ENCODE measurements at places on chromosomes 2 and 18. TPM values are rescaled to one million over a fixed set of nuclear protein-coding genes. Genes with fewer than 3 reads are reported as not detected.

NT5DC4 gene
- total RNA-seq, result not detected

SMAD7 gene
- 12.3 TPM for total RNA-seq

MAT2A gene
- total RNA-seq, result 348 TPM

METTL4 gene
- 15.0 TPM for total RNA-seq

FRZB gene
- total RNA-seq, result 0.20 TPM

NYAP2 gene
- not detected for total RNA-seq

OTX1 gene
- 1.4 TPM for total RNA-seq

CHN1 gene
- 6.0 TPM for total RNA-seq

IL36B gene
- total RNA-seq, result not detected

CHMP1B gene
- 39.7 TPM for total RNA-seq

DOK6 gene
- not detected for total RNA-seq

DIPK1C gene
- not detected for total RNA-seq

HIBCH gene
- 14.7 TPM for total RNA-seq

SOWAHC gene
- total RNA-seq, result 25.6 TPM

NDUFB3 gene
- 78.0 TPM for total RNA-seq

All from MCF 10A (cell line).